GM18507 (cell line): ENCODE measurements at places on chromosomes 12 and 14.

DNA sequence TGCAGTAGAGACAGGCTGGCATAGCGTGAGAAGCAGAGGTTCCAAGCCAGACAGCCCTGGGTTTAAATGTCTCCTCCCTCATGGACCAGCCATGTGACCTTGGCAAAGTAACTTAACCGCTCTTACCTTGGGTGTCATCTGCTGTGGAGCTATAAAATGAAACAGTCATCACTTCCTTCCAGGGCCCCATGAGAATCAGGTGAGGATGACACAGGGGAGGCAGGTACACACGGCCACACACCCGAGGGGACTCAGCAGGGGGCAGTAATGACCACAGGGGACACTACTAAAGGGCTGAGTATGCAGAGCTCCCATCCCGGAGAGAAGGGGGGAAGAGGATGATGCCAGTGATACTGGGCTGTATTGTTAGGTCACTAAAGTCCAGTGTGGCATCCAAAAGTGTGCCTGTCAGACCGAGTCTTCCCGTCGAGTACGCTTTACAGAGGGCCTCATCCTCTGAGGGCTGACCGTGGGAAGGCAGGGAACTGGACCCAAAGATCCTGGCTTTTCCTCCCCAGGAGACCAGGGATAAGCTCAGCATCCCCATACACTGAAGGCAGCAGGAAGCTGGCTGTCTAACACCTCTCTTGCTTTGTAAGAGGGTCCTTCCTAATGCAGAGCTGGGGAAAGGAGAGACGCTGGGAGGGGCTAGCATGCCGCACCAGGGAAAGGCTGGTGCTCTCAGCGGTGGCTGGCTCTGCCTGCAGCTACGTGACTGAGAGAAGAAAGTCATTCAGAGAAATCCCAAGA, 94.2 kb downstream of the SINHCAF start:
- DNase-seq: no peak

DNA sequence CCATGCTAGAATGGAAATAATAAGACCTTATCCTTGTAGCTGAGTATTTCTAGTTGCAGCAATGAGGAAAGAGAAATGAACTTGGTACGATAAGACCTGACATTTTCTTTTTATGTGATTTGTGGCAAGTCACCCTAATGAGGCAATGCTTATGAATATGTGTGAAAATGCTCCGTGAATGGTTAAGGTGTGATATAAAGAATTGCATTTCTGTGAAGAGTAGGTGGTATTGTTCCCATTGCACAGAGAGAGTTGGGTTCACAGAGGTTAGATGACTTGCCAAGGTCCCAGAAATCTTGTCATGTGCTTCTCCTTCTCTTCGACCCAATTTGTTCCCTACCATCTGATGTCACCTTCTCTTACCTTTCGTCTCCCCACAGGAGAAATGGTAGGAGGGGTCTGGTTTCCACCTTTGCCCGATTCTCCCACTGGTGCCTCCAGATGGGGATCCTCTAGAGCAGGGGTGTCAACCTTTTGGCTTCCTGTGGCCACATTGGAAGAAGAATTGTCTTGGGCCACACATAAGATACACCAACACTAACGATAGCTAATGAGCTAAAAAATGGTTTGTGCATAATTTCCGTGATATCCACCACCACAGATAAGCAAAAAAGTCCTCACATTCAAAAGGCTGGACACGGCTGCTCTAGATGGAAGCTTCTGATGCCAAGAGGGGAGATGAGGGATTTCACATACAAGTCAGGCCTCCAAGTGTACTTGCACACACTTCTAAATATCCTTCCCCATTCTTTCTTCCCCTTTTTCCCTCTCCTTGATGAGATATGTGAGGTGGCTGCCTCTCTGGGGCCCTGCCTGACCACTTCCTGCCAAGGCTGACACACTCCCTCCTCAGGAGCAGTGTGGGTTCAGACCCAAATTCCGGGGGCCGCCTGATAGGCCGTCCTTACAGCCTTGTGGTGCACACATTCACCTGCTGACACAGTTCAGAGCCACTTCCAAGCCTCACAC, 96.1 kb downstream of the PLXNC1 start:
- DNase-seq: no peak

GRCh38 chr12:57268264-57268663, 17.3 kb upstream of the STAC3 start:
- no peak for DNase-seq

DNA sequence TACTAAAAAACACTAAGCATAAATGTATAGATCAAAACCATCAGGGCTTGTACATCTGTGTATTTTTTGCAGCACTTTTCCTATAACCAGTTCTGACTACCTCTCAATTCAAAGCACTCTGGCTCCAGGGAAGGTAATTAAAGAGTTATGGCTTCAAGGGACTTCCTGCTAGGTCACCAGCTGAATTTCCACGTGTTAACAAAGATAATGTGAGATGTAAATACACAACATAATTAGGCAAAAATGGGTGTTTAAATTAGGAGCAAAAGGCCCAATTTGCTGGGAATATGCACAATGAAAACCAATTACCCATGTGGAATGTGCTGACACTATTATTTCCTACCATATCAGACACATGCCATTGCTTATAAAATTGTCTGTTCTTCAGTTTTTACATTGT, 513.4 kb upstream of the FLRT2 start:
- no peak for DNase-seq

DNA sequence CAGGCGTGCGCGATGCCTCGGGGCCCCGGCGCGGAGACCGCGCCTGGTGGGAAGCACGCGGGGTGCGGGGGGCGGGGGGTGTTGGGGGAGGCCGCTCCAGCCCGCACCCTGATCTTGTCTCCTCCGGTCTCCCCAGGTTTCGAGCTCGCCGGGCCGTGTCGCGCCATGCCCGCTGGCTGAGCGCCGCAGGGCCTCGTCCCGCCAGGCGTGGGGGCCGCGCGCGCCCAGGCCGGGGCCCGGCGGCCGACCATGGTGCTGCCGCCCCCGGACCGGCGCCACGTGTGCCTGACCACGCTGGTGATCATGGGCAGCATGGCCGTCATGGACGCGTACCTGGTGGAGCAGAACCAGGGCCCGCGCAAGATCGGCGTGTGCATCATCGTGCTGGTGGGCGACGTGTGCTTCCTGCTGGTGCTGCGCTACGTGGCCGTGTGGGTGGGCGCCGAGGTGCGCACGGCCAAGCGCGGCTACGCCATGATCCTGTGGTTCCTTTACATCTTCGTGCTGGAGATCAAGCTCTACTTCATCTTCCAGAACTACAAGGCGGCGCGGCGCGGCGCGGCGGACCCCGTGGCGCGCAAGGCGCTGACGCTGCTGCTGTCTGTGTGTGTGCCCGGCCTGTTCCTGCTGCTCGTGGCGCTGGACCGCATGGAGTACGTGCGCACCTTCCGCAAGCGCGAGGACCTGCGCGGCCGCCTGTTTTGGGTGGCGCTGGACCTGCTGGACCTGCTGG, 2.4 kb downstream of the TMEM121 start:
- no peak for DNase-seq

DNA sequence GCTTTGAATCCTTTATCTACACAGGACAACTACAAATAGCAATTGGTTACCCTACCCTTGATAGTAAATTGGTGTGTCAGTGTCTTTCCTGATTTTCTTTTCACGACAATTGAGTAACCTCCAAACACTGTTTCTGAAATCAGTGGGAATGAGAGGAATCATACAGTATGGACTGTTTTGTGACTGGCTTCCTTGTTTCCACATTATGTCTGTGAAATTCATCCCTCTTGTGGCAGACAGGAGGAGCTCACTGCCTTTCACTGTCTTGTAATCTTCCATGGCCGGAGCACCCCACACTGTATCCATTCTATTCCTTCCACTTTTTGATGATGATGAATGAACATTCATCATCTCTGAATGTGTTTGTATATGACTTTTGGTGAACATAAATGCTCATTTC, 164.0 kb upstream of the PZP start:
- DNase-seq: no peak

- DNase-seq: no peak
Measured at GRCh38 chr12:109995361-109995685, 845 bp downstream of the GIT2 start.
